ENCODE measurements at places on chromosomes 2 and 18. TPM values are rescaled to one million over a fixed set of nuclear protein-coding genes. Genes with fewer than 3 reads are reported as not detected.

PAX3 gene
- total RNA-seq, result 0.31 TPM

SP9 gene
- 7.0 TPM for total RNA-seq

CYS1 gene
- 2.0 TPM for total RNA-seq

ANO7 gene
- 0.16 TPM for total RNA-seq

TLX2 gene
- not detected for total RNA-seq

RAB12 gene
- 113 TPM for total RNA-seq

CNTNAP5 gene
- 41.0 TPM for total RNA-seq

TUBA4B gene
- not detected for total RNA-seq

Measured in occipital lobe (tissue), 3 donors.